ENCODE measurements at places on chromosomes 3 and 15.

GRCh38 chr3:23884481-23884880, 32.3 kb downstream of the NKIRAS1 start:
- DNase-seq: no peak

- no peak for DNase-seq
These were observed 211.6 kb downstream of the MAGI1 start for GRCh38 chr3:65827076-65827475.

GRCh38 chr3:187223799-187224198, 26.5 kb downstream of the RTP1 start:
- no peak for DNase-seq

- DNase-seq: no peak
These were observed 156.8 kb downstream of the LSAMP start for GRCh38 chr3:116288485-116288884.

DNA sequence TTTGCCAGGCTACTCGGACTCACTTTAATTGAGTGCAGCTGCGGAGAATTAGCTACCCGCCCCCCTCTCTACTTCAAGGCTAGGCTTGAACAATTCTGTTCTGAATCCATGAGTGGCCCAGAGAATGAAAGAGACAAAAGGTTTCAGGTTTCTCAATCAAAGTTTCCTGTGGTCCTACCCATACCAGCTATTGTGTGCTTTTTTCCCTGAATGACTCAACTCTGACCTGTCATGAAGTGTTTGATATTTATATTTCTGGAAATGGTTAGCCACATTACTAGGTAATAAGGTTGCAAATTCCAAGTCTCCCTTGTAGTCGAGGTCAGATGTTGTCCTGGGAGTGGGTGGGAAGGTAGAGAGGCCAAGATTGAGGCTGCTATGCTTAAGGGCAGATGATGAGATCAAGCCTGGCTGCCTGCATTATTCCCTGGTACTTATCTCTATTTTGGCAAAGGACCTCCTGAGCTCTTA, 392.7 kb upstream of the TBL1XR1 start:
- peak; percentile 72 for DNase-seq

DNA sequence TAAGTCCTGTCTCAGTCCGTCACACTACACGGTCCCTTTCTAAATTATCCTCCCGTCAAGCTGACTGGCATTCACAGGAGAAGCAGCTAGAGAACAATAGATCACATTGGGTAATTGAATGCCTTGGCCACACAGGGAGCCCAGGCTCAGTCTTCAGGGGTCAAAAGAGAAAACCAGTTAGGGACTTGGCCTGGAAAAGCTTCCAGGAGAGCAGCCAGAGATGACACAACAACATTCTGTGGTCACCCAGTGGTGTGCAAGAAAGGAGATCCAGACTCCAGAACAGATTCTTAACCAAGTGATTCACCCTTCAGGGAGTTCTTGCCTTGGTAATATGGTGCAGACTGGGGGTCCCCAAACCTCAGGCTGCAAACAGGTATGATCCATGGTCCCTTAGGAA, 15.9 kb downstream of the ARHGAP31 start:
- no peak for DNase-seq

DNA sequence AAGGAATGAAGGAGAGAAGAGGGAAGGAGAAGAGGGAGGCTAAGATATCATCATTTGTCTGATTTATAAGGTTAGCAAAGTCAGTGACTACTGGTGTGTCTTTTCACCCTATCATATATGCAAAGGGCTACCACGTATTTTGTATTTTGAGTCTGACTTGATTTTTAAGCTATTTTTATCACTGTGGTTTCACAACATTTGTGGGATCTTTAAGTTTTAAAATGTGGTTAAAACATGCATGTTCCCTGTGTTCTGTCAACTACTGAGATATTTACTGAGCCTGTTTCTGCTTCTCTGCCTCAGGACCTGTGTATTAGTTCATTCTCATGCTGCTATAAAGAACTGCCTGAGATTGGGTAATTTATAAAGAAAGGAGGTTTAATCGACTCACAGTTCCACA, 22.5 kb upstream of the SPTSSB start:
- no peak for DNase-seq

DNA sequence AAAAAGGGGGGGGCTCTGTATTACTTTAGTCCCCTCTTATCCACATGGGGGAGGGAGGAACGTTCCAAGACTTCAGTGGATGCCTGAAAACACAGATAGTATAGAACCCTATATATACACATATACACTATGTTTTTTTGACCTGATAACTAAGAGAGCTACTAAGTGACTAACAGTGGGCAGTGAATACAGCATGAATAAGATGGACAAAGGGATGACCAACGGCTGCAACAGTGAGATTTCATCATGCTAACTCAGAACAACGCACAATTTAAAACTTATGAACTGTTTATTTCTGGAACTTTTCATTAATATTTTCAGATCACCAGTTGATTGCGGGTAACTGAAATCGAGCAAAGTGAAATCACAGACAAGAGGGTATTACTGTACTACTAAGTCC, 7.3 kb downstream of the DCUN1D1 start:
- DNase-seq: no peak

GRCh38 chr3:197809356-197810020, 18.4 kb downstream of the LRCH3 start:
- no peak for DNase-seq

DNA sequence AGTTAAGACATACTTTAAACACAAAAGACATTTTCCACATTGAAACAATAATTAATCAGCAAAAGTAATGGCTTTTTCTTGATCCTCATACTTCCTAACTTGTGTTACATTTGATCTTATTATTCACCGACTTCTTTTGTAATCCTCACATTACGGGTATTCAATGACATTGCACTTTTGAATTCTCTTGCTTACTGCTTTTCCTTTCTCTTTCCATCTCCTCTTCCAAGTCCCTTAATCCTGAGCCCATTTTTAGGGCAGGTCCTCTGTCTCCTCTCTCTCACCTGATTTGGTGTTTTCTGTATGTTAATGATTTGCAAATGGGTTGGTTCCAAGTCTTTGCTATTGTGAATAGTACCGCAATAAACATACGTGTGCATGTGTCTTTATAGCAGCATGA, 48.5 kb upstream of the RAP2B start:
- no peak for DNase-seq

- DNase-seq: no peak
These were observed 50.9 kb downstream of the CCR3 start for GRCh38 chr3:46293035-46293724.

- DNase-seq: no peak
These were observed 278.1 kb upstream of the PLSCR5 start for GRCh38 chr3:146883288-146883687.
